ENCODE measurements at places on chromosomes 3 and 15.

DNA sequence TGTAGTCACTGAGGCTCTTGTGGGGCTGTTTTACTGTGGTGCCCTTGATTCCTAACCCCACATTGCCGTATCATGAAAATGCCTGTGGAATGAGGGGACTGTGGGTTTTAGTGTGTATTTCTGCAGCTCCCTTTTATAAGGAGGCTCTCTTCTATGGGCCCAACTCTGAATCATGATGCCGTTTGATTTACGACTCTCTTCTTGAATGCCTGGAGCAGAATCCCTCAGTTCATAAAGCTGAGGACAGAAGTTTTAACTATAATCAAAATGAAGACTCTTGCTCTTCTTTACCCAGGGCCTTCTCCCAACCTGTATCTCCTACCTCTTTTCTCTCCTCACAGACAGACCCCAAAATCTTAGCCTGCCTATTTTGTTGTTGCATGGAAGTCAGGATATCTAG, 109.5 kb downstream of the RARB start:
- ATAC-seq = no peak

- ATAC-seq = no peak
Measured at GRCh38 chr15:50418041-50418583, 6.1 kb upstream of the USP8 start.

DNA sequence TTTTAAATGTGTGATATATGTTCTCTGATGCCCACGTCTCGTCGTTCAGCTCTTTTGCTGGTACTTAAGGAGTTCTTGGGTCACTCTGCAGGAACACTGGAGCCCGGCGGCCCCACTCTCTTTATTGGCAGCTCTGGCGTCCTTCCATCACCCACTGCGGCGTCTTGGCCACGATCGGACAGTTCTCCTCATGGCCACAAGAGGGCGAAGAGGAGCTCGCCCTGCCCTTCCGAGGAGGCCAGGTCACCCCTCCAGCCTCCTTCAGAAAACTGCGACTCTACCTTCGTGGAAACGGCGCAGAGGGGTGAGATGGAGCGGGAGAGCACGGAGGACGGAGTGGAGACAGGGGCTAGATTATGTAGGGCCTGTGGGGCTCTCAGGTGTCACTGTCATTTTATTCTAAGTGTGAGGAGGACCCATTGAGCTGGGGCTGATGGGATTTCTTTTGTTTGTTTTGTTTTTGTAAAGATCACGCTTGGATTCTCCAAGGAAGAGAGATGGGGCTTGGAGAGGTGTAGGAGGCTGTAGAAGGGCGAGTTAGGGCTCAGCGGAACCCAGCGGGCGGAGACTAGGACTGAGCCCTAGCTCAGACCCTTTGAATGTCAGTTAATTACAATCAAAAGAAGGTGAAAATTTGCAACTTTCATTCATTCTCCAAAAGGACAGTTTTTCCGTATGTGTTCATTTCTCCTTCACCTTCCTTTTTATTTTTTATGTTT, 28.0 kb upstream of the GABRA5 start:
- no peak for ATAC-seq

GRCh38 chr3:56796202-56796601, 5.5 kb downstream of the ARHGEF3 start:
- peak; percentile 23 for ATAC-seq

- no peak for ATAC-seq
Measured at GRCh38 chr3:46025139-46025538, 2.1 kb downstream of the XCR1 start.

DNA sequence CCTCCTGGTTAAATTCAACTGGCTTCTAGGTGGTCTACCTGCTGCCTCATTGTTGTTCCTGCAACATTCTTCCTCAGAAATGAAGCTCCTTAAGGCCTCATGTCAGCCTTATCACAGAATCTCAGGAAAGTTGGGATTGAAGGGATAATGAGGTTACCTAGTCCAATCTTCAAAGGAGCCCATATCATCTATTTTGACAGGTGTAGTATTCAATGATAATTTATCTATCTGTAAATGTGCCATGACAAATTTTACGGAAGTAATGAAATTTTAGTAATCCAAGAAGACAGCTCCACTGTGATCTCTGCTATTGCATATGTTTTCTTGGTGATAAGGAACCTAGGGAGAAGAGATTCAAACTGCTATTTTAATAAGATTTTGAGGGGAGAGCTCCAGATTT, 973.8 kb downstream of the ROBO2 start:
- ATAC-seq = no peak

GRCh38 chr3:178754852-178755510, 218.7 kb downstream of the KCNMB2 start:
- ATAC-seq = no peak

GRCh38 chr3:60260546-60260945, 990.7 kb downstream of the FHIT start:
- ATAC-seq = no peak

GRCh38 chr3:176941689-176942088, 255.6 kb downstream of the TBL1XR1 start:
- no peak for ATAC-seq

DNA sequence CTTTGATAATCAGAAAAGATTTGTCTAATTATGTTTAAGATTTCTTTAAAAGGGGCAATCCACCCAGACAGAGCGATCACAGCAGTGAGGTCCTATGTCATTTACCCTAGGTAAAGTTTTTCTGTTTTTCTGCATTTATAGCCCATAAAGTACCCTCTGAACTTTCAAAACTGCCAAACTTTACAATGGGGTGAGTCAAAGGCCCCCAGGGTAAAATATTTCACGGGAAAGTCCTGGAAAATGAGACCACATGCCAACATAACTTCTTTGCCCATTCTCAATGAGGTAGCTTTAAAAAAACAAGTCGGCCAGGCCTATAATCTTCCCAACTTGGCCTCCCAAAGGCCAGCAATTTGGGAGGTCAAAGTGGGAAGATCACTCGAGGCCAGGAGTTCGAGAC, 53.0 kb downstream of the SUCLG2 start:
- no peak for ATAC-seq

DNA sequence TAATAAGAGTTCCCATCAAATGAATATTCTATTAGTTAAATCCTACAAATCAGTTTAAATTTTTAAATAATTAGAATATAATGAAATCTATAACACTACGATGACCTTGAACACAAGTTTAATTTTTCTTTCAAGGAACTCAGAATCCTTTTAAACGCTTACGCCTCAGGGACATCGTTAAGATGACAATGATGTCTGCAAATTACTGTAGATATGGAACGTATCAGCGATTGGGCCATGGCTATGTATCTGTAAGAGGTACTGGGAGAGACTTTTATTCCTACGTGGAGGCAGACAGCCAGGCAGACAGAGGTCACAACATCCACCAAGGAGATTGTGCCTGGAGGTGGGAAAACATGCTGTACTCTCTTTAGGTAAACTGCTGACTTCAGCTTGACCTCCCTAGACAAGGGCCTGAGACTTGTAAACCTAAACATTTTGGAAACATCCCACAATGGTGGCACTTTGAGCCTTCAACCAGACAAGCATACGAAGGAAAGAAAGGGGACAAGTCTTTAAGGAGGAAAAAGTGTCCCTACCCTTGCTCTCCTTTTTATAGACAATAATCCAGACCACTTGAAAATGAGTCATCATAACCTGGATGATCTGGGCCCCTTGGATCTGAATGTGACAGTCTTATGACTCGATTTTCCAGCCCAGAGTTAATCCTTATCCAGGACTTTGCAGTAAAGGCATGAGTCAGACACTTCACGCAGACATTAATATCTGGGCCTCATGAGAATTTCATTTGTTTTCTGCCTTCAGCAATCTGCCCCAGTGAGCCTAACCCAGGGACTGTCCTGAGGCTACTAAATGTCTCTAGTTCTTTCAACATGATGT, 6.8 kb upstream of the LDHAL6B start:
- no peak for ATAC-seq

DNA sequence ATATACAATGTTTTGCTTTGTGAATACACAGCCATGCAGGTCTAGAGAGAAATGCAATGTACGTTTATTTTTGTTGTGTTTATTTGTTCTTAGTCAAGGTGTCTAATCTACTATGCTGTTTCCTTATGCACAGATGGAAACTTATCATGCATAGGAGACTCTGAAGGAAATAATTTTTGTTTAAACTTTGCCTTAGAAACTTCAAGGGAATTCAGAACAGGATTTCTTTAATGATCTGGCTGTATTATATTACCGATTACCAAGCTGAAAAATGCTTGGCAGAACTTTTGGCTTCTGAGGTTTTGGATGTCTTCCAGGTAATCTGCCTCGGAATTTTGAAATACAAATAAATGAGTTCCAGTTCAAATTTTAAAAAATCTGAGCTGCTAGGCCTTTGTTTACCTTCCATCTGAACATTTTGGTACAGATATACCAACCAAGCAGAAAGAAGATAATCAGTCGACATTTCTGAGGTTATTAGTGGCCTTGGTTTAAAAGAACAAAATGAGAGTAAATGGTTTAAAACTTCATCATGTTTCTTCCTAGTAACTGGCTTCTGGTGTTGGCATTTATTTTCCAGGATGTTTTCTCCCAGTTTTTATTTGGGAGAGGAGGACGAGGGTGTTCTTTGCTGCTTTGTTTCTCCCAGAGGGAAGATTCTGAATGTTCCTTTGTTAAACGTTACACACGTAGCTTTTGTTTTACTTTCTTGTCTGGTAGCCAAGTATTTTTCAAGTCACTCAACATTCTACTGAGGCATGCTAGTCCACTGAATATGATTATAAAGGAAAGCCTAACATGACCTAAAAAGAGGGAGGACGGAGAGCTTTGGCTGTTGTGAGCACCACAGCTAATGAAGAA, 421.8 kb upstream of the TBL1XR1 start:
- no peak for ATAC-seq

DNA sequence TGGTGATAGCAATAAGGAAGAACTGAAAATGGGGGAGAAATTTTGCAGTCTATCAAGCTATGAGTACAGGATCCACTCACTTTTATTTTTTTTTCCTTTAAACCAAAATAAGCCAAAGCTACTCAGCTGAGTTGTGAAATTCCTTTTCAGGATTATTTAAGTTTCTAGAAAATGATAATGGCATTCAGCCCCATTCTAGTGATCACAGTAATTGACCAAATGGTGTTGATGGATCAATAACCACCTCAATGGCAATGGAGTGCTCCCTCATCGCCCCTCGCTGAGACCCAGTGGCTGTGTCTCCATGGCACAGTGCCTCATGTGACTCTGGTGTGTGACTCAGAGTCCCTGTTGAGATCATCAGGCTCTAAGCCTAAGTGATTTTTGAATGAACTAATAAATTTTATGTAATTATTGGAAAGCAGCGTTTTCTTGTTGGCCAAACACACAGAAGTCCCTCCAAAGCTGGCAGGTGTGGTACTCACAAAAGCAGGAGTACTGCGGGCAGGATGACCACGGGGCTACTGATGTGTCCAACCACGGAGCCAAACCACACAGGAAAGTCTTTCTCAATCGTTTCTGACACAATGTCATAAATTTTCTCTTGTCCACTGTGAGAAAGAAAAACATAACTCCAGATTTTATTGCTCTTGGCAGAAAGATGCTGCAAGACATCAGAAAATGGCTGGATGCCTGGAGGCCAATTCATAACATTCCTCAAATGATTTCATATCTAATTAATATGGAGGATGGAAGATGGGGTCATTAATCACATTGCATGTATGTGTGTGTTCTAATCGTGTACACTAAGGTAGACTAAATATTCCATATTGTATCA, 14.4 kb upstream of the STARD5 start:
- no peak for ATAC-seq

- ATAC-seq = no peak
Measured at GRCh38 chr15:57102858-57103257, 184.4 kb downstream of the TCF12 start.

DNA sequence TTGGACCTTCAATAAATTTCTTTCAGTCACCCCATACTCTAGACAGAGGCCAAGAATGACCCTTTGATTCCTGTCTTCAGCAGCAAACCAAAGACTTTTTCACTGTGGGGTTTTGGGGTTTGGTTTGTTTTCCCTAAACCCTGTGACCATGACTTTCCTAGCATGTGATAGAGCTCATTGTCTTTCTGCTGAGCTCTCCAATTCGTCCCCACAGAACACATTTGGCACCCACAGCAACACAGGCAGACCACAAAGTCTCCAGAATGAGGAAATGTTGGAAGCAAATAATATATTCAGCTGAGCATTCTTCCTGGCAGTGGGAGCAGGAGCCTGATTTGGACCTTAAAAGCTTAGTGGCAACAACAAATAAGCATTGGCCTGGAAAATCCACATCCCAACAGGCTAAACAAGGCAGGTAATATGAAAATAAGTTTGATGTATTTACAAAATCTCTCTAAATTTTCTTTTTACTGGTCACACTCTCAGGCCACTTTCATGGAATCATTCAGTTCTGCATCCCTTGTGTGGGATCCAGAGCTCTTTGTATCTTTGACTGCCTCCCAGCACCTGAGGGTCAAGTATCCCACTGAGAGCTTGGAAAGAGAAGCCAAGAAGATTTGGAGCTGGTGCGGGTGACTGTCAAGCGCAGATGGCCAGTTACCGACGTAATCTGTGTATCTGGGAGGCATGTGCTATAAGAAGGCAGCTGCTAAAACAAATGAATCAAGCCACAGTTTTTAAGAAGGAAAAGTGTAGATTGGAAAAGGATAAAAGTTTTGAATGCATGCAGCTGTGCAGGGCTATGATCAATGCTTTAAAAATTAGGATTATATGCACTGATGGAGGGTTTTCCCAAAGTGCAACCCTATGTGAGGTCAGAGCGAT, 36.5 kb upstream of the CPB1 start:
- no peak for ATAC-seq

DNA sequence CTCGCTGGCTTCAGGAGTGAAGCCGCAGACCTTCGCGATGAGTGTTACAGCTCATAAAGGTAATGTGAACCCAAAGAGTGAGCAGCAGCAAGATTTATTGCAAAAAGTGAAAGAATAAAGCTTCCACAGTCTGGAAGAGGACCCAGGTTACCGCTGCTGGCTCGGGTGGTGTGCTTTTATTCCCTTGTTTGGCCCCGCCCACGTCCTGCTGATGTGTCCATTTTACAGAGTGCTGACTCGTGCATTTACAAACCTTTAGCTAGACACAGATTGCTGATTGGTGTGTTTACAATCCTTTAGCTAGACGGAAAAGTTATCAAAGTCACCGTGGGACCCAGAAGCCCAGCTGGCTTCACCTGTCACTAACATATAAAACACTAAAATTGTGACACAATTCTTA, 1464.5 kb downstream of the ZPLD1 start:
- ATAC-seq = no peak

DNA sequence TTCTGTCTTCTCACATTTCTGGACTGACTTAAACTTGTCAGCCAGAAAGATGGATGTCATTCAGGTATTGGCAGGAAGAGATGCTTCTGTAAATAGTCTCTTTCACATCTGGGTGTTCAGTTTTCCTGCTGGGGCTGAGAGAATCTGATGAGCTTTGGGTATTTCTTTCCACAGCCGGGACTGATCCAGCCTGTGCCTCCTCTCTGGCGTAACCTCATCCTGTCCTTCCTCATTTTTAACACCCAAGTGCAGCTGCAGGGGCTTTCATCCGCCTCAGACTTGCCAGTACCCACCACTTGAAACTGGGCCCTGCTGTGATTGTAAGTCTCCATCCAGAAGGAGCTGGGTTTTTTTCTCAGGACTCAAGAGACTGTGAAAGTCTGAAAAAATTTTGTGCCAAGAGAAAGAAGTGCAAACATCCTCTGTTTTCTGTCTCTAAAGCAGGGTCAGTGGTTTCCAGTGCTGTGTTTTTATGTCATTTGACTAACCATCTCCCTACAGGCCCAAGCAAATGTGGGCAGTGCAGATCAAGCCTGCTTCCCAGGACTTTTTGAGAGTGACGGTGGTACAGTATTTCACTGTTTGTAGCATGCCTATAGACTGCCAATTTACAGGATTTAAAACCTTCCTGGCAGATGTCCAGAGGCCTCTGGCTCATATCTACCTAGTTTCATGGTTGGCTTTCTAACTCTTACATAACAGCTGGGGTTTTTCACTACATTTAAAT, 342.7 kb downstream of the PTPRG start:
- no peak for ATAC-seq

GRCh38 chr3:195583831-195584542, at the start of gene APOD:
TSS of gene APOD (minus strand) at chr3:195583940. CDS start at chr3:195579461, 4,479 bp downstream.
- ATAC-seq = no peak
